Activated T-helper 1 cell treated with anti-CD3 and anti-CD28 coated beads, Interleukin-2, amount 50 U/mL, for 16 hours (primary cell): ENCODE measurements at places on chromosomes 12 and 14.

- DNase-seq, result no peak
Measured at GRCh38 chr14:52852810-52853521, 61.6 kb upstream of the GNPNAT1 start.

- no peak for DNase-seq
Measured at GRCh38 chr14:75968456-75968855, 13.3 kb downstream of the TGFB3 start.

DNA sequence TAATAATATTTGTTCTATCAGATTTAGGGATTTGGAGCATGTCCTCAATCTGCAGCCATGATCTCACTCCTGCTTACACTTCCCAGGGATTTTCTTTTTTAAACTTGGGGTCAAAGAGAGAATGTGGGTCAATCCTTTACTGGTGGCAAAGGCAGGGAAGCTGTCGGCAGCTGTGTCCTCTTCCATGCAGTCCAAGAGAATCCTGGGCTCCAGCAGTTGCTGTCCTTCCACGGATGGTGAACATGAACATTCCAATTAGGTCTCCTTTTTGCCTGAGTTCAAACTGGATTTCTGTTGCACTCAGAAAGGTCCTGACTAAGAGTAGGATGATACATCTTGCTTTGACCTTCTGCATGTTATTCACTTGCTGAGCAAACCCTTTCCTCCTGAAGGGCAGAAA lies 73.9 kb downstream of the ARL6IP4 start:
- no peak for DNase-seq

GRCh38 chr12:49264466-49264872 lies 413 bp upstream of the TUBA1C start:
- no peak for DNase-seq

- no peak for DNase-seq
Measured at GRCh38 chr12:121475279-121475678, 75.4 kb downstream of the RNF34 start.

GRCh38 chr12:126768517-126768916 lies 1498.5 kb upstream of the TMEM132C start:
- DNase-seq, result no peak

GRCh38 chr14:56806760-56807159 lies 3.5 kb downstream of the OTX2 start:
- DNase-seq, result no peak

DNA sequence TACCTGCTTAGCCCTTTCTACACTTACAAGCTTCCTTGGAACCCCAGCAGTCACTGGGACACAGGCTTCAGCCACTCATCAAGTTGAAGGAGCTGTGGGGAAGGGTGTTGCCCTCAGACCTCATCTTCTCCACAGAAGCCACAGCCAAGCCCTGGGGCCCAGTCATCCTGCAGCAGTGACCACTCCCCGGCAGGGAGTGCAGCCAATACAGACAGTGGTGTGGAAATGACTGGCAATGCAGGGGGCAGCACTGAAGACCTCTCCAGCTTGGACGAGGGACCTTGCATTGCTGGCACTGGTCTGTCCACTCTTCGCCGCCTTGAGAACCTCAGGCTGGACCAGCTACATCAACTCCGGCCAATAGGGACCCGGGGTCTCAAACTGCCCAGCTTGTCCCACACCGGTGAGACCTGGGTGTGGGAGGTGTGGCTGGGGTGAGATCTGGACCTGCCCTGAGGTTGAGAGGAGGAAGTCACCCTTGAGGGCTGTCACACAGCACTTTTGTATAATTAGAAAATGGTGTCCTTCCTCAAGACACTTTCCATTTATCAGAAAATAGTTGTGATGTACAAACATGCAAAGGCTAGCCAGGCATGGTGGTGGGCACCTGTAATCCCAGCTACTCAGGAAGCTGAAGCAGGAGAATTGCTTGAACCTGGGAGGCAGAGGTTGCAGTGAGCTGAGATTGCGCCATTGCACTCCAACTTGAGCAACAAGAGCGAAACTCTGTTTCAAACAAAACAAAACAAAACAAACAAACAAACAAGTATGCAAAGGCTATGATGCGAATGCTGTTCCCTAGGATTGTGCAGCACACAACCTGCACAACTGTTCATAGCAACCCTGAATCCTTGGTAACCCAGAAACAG lies 9.9 kb downstream of the GLI1 start:
- no peak for DNase-seq

GRCh38 chr14:99519931-99520421 lies 38.8 kb downstream of the CCNK start:
- DNase-seq, result no peak

- DNase-seq, result no peak
Measured at GRCh38 chr14:51834240-51834639, 26.2 kb upstream of the GNG2 start.

- DNase-seq, result no peak
Measured at GRCh38 chr14:104317975-104318557, 179.7 kb downstream of the KIF26A start.

DNA sequence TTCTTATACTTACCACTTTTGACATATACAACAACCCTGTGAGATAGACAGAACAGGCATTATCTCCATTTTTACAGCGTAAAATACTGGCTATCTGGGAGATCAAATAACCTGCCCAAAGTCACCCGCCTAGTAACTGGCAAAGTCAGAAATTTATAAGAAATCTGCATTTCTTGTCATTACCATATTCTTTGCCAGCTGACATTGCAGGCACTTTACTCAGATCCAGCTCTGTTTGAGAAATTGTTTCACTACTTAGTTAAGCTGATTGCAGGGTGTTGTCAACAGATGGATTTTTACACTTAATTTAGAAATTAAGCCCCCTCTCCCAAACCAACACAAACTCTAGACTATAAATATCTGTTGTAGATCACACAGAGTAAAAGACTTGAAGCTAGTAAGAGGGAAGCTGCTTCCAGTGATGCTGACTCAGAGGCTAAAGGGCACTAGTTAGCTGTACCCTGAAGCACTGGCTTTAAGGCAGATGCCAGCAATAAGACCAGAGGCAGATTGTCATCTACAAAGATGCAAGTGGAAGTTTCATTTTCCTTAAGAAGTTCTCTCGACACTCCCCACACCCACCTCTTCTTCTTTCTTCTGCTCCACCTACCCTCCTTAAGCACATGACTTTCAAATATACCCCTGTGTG lies 153.1 kb downstream of the ANO6 start:
- no peak for DNase-seq

DNA sequence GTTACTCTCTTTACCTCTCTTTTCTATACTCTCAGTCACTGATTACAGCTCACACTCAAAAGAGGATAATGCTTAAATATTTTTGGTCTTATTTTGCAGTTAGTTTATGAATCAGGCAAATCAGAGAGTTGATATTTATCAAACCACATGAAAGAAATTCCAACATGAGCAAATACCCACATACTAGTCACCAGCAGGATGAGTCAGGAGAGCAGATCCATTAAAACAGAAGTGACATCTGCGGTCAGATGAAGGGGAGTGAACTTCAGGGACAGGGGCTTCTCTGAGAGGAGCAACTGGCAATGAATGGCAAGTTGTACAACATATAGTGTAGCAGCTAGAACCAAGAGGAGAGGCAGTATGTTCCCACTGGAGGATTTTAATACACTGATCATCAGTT lies 258.7 kb downstream of the SYT10 start:
- no peak for DNase-seq

DNA sequence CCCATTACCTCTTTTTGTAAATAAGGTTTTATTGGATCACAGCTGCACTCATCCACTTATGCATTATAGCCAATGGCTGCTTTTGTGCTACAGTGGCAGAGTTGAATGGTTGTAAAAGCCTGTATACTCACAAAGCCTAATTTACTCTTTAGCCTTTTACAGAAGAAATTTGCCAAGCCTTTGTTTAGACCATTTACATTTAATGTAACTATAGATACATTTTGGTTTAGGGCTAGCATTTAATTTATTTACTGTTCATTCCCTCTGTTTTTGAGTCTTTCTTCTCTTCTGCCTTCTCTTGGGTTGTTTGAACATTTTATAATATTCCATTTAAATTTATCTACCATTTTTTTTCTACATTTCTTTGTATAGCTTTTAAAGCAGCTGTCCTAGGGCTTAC lies 217.1 kb upstream of the AMIGO2 start:
- no peak for DNase-seq

- DNase-seq, result no peak
Measured at GRCh38 chr12:25926536-25926935, 31.9 kb upstream of the RASSF8 start.

- DNase-seq, result no peak
Measured at GRCh38 chr12:91098941-91099340, 12.4 kb downstream of the LUM start.

DNA sequence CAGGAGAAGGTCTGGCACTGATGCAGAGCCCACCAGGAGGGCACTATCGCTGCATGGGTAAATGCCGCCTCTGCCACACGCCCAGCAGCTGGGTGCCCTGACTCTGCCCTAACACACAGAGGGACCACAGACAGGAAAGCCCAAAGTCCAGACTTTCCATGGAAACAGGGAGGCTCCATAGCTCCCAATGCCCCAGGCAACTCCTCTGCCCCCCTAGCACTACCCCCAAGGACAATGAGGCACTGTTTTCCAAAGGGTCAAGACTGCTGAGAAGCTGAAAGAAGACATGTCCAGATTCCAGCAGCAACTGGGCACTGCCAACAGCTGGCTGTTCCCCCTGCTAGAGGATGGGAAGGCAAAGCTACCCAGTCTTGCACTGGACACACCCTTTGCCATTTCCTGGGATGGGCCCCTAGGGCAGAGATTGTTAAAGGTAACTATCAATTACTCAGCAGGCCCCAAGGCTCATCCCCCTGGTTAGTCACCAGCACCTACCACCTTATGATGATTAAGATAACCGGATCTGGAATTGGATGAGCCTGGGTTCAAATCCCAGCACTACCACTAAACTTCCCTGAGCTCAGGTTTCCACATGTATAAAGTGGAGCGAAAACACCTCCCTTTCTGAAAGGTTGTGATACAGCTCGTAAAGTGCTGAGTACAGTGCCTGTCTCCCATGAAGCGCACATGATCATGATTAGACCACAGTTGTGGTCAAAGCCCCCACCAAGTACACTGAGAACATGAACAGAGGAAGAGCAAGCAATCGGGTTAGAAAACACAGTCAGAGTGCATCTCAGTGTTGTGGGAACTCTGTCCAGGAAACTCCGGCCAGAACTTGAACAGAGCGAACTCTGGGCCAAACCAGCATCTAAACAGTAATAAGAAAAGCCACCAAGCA lies 3.3 kb downstream of the PXN start:
- no peak for DNase-seq

GRCh38 chr12:115268451-115268850 lies 584.5 kb upstream of the TBX3 start:
- no peak for DNase-seq

GRCh38 chr12:42495244-42495643 lies 94.3 kb downstream of the PRICKLE1 start:
- DNase-seq, result no peak

DNA sequence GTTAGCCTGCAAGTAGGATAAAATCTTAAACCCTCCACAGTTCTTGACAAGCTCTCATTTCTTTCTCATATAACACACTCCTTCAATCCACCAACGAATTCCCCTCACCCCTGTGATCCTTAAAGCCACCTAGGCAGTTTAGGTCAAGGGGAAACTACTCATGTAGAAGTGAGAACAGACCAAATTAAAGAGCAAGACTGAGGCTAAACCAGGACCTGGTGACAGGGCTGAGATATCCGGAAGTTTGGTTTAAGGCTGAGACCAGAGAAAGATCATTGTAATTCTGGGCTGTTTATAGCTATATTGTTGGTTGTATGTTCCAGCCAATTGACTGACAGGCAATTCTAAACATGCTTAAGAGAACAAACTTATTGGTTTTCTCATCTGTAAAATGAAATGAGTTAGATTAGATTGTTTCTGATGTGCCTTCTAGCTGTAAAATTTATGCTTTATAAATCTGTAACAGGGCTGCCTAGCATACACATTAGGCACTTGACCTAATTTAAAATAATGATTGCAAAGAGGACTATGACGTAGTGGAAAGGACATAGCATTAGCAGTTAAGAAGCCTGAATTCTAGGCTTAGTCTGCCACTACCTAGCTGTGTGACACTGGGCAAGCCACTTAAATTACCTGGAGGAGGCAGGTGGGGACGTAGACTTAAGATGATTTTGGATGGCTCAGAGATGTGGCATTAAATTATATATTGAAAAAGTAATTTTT lies 53.9 kb upstream of the PTGR2 start:
- no peak for DNase-seq

DNA sequence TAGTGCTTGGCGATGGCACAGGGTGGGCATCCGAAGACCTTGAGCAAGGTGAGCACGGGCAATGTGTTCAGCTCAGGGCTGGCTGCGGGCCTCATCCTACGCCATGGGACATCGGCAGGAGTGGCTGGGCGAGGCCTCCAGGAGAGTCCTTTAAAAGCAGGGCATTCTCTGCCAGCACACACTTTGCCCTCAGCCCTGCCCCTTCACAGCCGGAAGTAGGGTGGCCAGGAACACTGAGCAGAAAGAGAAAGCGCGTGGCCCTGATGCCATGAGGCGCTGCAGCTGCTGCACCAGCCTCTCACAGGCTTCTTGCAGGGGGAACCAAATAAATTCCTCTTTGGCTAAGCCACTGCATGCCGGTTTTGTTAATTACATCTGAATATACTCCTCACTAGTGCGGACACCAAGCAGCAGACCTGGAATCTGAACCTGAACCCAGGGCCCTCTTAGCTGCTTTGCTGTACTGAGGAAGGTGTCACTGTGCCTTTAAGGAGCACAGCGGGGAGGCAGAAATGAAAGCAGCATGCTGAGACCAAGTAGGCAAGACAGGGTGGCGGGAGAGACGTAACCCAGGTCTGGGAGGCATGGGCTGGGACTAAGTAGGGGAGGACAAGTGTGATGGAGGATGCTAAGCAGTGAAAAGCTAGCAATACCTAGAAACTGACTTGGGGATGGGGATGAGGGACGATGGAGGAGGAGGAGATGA lies 155.2 kb downstream of the TTC7B start:
- no peak for DNase-seq

DNA sequence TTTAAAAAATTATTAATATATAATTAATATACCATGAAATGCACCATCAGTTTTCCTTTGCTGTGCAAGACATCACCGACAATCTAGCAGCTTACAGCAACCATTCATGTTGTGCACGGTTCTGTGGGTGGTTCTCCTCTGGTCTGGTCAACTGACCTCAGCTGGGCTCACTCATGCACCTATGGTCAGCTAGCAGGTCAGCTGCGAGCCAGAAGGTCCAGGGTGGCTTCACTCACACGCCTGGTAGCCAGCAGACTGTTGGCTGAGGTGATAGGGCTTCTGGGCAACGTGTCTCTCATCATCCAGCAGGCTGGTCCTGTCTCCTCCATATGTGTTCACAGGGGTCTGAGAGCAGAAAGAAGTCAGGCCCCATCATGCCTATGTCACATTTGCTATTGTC lies 210.4 kb downstream of the KIF26A start:
- no peak for DNase-seq

DNA sequence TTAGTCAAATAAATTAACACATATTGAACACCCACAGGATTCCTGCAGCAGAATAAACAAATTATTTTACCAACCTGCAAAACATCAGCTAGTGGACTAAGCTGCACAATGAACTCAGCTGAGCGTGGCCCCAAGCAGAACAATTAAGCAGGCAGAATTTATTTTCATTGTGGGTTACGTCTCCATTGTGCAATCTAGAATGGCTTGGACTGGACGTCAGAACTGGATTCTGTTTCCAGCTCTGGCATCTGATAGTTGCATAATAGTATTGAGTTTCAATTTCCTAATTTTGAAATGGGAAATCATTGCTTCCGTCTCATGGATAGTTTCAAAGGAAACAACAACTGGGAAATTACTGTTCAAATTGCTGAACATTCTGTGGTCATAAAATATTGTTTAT lies 35.5 kb upstream of the RERG start:
- no peak for DNase-seq
